ENCODE measurements at places on chromosomes 12 and 14. TPM values are rescaled to one million over a fixed set of nuclear protein-coding genes. Genes with fewer than 3 reads are reported as not detected.

SIX6 gene
- total RNA-seq, result under 0.01 TPM

NAV3 gene
- total RNA-seq, result 5.4 TPM

TPPP2 gene
- not detected for total RNA-seq

ZNF891 gene
- 1.0 TPM for total RNA-seq

PCED1B gene
- total RNA-seq, result 1.7 TPM

LGR5 gene
- total RNA-seq, result 0.42 TPM

CLEC6A gene
- total RNA-seq, result 0.09 TPM

ZFHX2 gene
- 0.24 TPM for total RNA-seq

GALNT9 gene
- total RNA-seq, result 1.5 TPM

NKX2-1 gene
- not detected for total RNA-seq

EPYC gene
- total RNA-seq, result 0.14 TPM

GPR135 gene
- 0.38 TPM for total RNA-seq

FGD4 gene
- total RNA-seq, result 3.6 TPM

FAM186B gene
- total RNA-seq, result 0.09 TPM

KRT81 gene
- total RNA-seq, result 0.19 TPM

GPRC5A gene
- total RNA-seq, result 0.09 TPM

ACOT6 gene
- total RNA-seq, result not detected

B3GNT4 gene
- total RNA-seq, result 0.14 TPM

EGLN3 gene
- total RNA-seq, result 14.5 TPM

FAM216A gene
- 22.9 TPM for total RNA-seq

CCDC197 gene
- total RNA-seq, result not detected

SLC5A8 gene
- total RNA-seq, result 0.33 TPM

OTUB2 gene
- 0.52 TPM for total RNA-seq

BCL2L14 gene
- total RNA-seq, result 11.4 TPM

LGALS3 gene
- total RNA-seq, result 34.4 TPM

CD4 gene
- total RNA-seq, result 91.9 TPM

PLA2G1B gene
- total RNA-seq, result 0.09 TPM

SOCS2 gene
- total RNA-seq, result 18.6 TPM

PTCSC3 gene
- not detected for total RNA-seq

GRIN2B gene
- total RNA-seq, result under 0.01 TPM

FGF6 gene
- not detected for total RNA-seq

ESPL1 gene
- 8.9 TPM for total RNA-seq

SIX4 gene
- 3.5 TPM for total RNA-seq

MAGOHB gene
- total RNA-seq, result 47.3 TPM

PNP gene
- total RNA-seq, result 50.7 TPM

IFNG-AS1 gene
- total RNA-seq, result 1.3 TPM

ATG2B gene
- total RNA-seq, result 15.2 TPM

VDR gene
- total RNA-seq, result 1.5 TPM
